ENCODE measurements at places on chromosomes 12 and 14.

DNA sequence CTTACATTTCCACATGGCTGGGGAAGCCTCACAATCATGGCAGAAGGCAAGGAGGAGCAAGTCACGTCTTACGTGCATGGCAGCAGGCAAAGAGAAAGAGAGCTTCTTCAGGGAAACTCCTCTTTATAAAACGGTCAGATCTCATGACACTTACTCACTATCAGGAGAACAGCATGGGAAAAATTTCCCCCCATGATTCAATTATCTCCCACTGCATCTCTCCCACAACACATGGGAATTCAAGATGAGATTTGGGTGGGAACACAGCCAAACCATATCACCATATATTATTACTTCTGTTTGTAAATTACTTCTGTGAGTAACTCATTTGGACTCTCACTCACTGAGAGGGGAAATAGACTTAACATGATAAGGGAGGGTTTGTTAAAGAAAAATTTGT lies 1496.8 kb upstream of the TMEM132C start:
- no peak for DNase-seq

DNA sequence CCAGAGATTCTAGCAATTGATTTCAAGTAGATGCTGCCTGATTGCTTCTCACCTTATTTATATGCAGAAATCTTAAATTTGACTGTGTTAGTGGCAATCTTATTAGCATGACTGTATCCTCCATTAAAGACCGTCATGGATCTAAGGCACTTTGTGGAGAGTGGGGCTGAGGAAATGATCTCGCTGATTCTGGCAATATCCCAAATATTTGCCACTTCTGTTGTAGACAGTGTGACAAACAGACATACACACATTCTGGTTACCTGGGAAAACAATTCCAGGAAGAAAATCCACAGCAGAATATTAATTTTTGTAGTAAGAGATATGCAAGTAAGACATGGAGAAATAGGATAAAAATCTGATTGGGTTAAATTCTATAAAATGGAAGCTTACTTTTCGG lies 269.0 kb upstream of the G2E3 start:
- DNase-seq: no peak

DNA sequence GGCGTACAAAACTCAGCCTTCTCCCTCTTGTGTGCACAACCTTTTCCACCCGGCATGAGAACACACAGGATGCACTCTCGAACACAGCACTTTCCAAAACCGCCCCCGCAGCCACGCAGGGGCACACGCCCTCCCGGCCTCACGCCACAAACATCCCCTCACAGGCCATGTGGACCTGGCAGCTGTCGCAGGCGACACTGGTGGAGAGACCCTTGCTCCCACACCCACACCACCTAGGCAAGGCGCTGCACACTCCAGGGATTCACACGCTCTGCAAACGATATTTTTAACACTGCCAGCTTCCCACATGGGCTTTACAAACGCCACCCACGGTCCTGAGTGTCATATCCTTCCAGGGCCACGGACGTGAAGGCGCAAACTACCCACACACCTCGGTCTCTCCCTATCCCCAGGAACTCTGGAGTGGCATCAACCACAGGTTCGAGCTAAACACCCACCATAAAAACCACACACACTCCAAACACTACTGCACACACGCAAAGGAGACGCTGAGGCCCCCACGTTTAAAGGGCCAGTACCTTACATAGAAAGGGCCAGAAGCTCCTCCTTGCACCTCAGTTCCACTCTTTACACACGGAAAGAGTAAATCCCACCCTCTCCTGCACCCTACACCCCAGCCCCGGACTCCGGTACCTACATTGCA lies 12.4 kb upstream of the ITGB7 start:
- no peak for DNase-seq

GRCh38 chr14:33682760-33683159 lies 268.1 kb downstream of the EGLN3 start:
- peak; percentile 97 for DNase-seq

DNA sequence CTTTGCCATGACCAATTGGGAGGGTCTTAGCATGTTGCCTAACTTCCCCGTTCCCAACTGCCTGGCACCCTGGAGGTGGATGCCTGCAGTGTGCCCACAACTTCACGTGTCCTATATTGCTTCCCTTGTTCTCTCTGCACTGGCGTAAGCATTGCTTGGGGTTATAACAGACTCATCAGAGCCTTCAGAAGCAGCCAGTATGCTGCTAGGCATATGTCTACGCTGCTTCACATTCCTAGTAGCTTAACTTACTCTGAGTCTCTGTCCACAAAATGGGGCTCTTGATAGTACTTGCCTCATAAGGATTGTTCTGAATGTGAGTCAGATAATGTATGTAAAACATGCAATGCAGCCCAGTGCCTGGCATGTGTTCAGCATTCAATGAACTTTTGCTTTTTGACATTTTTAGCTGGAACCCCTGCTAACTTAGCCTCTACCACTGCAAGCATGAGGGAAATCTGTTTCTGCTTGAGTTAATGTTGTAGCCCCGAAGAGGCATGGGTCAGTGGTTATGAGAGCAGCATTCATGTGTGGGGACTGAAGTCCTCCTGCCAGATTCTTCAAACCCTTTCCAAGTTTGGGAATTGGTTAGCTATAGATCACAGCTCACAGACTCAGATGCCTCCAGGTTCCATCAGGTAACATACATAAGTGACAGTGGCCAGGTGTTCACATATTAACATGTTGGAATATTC lies 2.8 kb downstream of the SLC5A8 start:
- no peak for DNase-seq

- no peak for DNase-seq
Observed at GRCh38 chr12:109475993-109476806, 900 bp downstream of the KCTD10 start.

DNA sequence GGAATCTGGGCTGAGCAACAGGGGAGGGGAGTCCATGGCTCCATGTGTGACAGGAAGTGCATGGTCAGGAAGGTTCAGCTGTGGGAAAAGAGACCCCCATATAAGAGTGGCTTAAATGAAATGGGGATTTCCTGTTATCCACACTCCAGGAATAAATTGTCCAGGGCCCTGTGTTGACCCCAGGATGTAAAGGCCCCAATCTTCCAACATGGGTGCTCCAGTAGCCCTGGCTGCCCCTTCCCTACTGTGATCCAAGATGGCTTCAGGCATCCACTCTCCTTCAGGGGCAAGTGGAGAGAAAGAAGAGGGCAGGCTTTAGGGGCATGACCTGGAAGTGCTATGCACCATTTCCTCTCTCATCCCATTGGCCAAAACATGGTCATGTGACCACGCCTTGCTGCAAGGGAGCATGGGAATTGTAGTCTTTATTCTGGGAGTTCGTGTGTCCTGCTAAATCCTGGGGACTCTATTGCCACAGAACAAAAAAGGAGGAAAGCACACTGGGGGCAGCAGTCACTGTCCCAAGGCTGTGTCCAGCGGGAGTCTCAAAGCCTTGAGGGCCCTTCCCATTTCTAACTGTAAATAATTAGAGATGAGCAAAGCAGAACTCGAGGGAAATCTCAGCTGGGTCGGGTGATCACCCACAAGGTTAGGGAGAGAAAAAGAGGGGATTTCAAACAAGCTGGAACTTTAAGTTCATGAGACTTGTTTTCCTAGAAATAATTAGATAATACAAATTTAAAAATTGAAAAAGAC lies 289.2 kb downstream of the ADGRD1 start:
- DNase-seq: no peak

- DNase-seq: no peak
Observed at GRCh38 chr14:36852981-36853691, 191.5 kb downstream of the PAX9 start.

- no peak for DNase-seq
Observed at GRCh38 chr14:103156651-103157378, 33.6 kb downstream of the TNFAIP2 start.
